ENCODE measurements at places on chromosomes 6 and 20.
A peak's percentile ranks its signal among the peaks of the same experiment; 100 is the strongest.

GRCh38 chr6:3725145-3726047, 26.1 kb downstream of the PXDC1 start:
- no peak for DNase-seq

- DNase-seq: peak; percentile 69
Observed at GRCh38 chr6:168132531-168133167, 53.6 kb upstream of the FRMD1 start.

GRCh38 chr6:168345896-168346754, 26.5 kb upstream of the DACT2 start:
- DNase-seq: no peak

- DNase-seq: no peak
Observed at GRCh38 chr20:60092729-60093128, 134.5 kb downstream of the CDH26 start.

GRCh38 chr6:33481192-33481591, 26.8 kb downstream of the ZBTB9 start:
- DNase-seq: no peak

GRCh38 chr6:5754904-5755303, 251.8 kb downstream of the NRN1 start:
- no peak for DNase-seq

GRCh38 chr6:31186052-31186734, 15.7 kb upstream of the POU5F1 start:
- DNase-seq: peak; percentile 88

- DNase-seq: no peak
Observed at GRCh38 chr20:18822832-18823231, 9.2 kb downstream of the SCP2D1 start.

GRCh38 chr20:1386323-1386722, 6.5 kb downstream of the FKBP1A start:
- DNase-seq: no peak

DNA sequence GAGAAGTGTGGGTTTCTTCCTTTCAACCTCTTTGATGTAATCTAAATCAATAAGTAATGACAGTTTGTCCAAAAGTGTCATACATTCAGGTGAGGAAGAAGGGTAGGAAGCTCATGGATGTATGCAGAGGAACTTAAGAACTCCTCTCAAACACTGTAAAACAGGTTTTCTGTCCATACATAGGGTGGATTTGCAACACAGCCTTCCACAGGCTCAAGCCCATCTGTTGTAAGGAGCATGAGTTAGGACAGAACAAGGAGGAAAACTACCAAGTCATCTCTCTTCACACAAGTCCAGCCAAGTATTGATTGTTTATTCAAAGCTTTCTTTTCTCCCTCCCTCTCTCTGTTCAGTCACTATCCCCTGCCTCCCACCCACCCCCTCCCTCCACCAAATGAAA, 49.0 kb upstream of the CDYL start:
- DNase-seq: no peak

- no peak for DNase-seq
Observed at GRCh38 chr20:35598899-35599775, 16.5 kb upstream of the SPAG4 start.

DNA sequence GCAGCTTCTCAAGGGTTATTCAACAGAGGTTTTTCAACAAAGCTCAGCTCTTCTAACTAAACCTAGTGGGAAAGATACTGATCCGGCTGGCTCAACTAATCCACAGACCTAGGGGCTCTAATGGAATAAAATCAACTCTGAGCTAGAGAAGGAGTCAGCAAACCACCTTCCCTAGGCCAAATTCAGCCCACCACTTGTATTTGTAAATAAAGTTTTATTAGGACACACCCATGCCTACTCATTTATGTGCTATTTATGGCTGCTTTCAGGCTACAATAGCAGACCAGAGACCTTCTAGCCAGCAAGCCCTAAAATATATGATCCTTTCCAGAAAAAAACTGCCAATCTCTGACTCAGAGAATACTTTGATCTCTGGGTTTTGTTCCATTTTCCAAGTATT, 6.0 kb upstream of the RAB22A start:
- DNase-seq: no peak

DNA sequence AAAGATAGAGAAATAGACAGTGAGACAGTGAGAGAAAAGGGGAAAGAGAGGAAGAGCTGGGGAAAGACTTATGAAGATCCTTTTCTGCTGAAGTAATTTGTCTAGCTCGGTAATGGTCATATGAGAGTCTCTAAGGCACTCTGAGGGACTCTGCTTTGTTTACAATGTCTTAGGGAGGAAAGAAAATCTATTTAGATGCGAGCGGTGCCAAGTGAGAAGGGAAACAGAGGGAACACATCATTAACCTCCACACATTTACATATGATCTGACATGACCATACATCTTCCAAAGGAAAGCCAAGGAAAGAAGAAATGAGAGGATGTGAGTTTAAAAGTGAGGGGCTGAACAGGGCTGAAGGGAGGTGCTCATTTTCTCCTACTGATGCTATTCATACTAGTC, 862.3 kb upstream of the CITED2 start:
- no peak for DNase-seq

- no peak for DNase-seq
Observed at GRCh38 chr6:70846207-70846835, 110.5 kb downstream of the B3GAT2 start.

DNA sequence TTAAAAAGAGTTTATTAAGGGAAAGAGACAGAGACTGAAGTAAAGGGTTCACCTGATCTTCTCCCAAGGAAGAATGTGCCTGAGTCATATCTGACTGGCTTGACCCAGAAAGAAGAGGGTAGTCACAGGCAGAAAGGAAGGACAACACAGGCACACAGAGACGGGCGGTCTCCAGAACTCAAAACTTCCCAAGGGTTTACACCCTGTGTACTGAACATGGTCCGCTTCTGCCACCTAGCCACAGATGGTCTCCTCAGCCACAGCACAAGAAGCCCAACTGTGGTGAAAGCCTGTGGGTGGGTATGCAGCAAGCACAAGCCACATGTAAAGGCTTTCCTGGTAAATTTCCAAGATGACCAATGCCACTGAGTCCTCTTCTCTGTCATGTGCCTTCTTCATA, 17.2 kb downstream of the UNC5CL start:
- DNase-seq: peak; percentile 34

- DNase-seq: no peak
Observed at GRCh38 chr6:25181350-25181724, 97.8 kb upstream of the CARMIL1 start.

- no peak for DNase-seq
Observed at GRCh38 chr6:139531148-139532115, 157.0 kb upstream of the CITED2 start.

DNA sequence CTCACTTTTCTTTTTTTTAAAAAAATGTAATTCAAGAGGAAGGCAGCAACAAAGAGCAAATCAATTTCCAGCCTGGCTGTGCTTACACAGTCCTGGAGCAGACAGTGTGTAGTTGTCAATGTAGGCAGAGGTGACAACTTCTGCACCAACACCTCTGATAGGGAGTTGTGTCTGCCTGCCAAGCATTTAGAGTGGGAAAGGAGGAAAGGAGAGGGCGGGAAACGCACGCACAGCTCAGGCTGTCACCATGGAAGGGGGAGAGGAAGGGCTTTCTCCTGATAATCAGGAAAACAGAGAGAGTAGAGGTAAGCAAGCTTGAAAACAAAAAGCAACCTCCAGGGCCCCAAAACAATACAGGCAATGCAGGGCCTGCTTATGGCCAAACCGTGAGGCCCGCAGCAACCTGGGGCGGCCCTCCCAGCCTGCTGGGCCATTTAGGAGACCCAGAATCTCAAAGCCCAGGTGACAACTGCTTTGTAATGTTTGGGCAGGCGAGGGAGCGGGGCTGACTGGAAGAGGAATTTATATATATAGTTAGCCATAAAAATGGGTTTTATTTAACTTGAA, 41.5 kb upstream of the GFOD1 start:
- no peak for DNase-seq
